Forelimb muscle (tissue), 1 donor: ENCODE measurements at places on chromosomes 12 and 14.

DNA sequence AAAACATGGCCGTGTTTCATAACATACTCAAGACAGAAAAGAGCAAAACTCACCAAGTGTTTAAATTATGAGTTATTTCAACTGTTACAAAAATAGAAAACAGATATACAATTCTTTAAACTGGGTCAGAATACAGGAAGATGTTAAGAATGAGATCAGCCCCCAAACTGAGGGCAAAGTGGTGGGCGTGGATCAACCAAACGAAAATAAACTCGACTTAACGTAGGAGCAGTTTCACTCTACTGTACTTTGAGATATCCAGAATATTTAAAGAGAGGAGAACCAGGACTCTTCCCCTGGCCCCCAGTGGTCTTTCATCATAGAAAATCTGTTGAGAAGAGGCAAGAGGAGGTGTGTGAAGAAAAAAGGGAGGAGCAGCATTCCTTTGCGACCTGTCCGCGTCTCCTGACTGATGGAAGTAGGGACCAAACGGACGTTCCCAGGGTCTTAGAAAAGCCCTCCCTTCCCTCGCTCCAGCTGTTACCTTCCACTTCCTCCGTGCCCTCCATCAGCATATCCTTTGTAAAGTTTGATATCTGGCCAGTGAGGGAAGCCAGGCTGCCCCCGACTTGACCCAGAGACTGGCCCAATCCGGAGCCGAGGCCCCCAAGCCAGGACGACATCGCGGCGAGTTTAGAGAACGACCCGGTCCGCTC lies 668 bp downstream of the TRIP11 start:
- no peak for DNase-seq

- DNase-seq: no peak
Measured at GRCh38 chr14:22565391-22565945, 23.6 kb downstream of the DAD1 start.

DNA sequence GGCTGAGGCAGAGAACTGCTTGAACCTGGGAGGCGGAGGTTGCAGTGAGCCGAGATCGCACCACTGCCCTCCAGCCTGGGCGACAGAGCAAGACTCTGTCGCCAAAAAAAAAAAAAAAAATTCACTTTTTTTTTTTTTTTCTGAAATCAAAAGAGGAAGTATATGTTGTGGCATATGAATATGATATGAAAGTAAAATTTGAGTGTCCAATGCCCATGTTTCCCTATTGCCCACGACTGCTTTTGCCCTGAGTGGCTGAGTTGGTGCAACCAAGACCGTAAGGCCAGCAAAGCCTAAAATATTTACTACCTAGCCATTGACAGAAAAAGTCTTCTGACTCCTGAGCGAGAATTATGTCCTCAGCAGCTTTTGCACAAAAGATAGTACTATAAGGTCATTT lies 101.7 kb upstream of the PARP11 start:
- no peak for DNase-seq

- DNase-seq: no peak
Measured at GRCh38 chr12:2332236-2332635, 279.4 kb downstream of the CACNA1C start.

- DNase-seq: no peak
Measured at GRCh38 chr14:54761835-54762234, 140.8 kb downstream of the GCH1 start.

GRCh38 chr14:104864267-104865080 lies 594 bp upstream of the CEP170B start:
- no peak for DNase-seq

DNA sequence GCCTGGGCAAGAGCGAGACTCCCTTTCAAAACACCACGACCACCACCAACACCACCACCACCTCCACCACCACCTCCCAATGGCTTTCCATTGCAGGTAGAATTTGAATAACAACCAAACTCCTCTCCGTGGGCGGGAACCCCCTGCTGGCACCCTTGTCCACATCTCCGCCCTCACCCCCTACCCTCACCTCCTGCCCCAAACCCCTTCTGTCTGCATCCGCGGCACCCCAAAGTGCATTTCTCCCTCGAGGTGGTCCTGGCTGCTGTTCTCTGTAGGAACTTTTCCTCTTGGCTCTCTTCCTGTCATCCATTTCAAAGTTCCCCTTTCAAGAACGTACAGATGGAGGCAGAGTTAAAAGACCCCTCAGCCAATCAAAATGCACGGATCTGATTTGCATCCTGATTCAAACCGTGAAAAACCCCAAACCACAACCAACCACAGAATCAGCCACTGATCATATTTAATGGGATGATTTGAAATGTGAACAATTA lies 3.8 kb downstream of the SDSL start:
- no peak for DNase-seq
